ENCODE measurements at places on chromosomes 3 and 15. TPM values are rescaled to one million over a fixed set of nuclear protein-coding genes. Genes with fewer than 3 reads are reported as not detected.

- no peak for DNase-seq
These were observed 3.7 kb downstream of the GRAMD2A start for GRCh38 chr15:72193836-72194396.

DNA sequence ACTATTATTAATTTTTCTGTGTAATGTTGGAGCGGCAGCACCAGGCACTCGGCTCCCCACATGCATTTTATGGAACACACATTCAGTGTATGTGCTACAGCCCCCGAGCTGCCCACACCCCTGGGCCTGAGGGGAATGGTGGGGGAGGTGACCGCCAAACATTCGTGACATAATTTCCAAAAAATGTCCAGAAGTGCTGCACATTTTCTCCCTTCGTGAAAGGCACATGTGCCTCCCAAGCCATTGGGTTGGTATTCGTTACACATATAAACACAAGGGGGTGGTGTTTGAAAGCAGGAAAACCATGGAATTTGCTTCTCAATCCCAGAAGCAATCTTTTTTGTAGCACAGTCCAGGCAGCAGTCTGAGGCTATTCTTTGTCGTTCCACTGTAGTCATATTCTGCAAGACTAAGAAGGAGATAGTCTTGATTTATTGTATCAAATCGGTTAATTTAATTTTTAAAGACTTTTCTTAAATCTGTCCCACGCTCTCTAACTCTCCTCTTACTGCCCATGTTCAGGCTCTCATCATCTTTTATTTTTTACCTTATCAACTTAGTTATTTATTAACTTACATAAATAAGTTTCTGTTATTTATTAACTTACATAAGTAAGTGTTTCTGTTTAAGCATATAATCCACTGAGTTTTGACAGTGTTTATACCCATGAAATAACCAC is 39.2 kb upstream of the POLR2M start:
- peak; percentile 51 for DNase-seq

- DNase-seq, result peak; percentile 65
These were observed 39.7 kb upstream of the VEPH1 start for GRCh38 chr3:157542711-157543500.

GRCh38 chr15:88803241-88803919 is at the start of gene ACAN:
Gene ACAN, plus strand, starts transcription at chr15:88803436. Its CDS starts 32,771 bp downstream, at chr15:88836207.
- peak; percentile 34 for DNase-seq

DNA sequence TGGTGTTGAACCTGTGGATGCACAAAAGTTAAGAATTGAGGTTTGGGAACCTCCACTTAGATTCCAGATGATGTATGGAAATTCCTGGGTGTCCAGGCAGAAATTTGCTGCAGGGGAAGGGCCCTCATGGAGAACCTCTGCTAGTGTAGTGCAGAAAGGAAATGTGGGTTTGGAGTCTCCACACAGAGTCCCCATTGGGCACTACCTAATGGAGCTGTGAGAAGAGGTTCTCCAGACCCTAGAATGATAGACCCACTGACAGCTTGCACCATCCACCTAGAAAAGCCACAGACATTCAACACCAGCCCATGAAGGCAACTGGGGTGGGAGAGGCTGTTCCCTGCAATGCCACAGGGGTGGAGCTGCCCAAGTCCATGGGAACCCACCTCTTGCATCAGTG is 1032.8 kb upstream of the EPHA6 start:
- no peak for DNase-seq

GRCh38 chr3:173066044-173067004 is 74.7 kb downstream of the SPATA16 start:
- peak; percentile 40 for DNase-seq

- DNase-seq, result no peak
These were observed 103.1 kb downstream of the CNTN6 start for GRCh38 chr3:1195947-1196346.

DNA sequence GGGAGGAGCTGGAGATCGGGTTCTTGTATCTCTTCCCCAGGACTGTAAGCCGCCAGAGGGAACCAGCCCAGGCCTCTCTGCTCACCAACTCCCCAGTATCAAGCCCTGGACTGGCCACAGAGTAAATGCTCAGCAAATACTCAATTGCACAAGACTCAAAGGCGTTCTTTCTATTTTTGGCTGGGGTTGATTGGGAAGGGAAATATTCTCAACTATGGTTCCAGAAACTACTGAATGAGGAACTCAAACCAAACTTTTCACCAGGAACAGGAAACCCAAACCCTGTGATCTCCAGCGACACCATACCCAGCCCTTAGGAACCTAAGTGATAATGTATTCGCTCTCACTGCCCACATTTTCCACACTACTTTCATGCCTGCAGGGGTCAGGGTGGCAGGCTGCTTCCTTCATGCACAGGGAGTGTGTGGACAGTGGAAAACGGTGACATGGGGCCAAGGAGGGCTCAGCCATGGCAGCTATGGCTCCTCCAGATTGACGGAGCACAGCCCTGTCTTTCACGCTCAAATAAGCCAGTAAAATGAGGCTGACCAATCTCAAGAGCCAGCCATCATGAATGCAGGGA is 124.7 kb upstream of the RAD18 start:
- DNase-seq, result no peak

DNA sequence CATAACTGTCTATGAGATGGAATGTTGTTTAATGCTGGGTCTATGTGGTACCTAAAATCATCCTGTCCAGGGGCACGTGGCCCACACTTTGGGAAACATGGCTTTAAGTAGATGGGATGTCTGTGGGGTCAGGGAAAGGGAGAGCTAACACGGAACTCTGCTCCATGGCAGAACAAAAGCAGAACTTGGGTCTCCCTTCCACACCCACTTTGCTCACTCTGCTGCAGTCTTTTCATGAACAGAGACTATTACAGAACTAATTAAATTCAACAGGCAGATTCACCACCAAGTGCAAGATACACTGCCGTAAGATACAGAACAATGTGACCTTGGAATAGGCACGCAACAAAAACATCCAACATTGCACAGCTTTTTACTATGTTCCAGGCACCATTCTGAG is 28.2 kb downstream of the POPDC2 start:
- DNase-seq, result no peak

GRCh38 chr3:43095370-43095769 is 10.5 kb downstream of the POMGNT2 start:
- DNase-seq, result peak; percentile 38

DNA sequence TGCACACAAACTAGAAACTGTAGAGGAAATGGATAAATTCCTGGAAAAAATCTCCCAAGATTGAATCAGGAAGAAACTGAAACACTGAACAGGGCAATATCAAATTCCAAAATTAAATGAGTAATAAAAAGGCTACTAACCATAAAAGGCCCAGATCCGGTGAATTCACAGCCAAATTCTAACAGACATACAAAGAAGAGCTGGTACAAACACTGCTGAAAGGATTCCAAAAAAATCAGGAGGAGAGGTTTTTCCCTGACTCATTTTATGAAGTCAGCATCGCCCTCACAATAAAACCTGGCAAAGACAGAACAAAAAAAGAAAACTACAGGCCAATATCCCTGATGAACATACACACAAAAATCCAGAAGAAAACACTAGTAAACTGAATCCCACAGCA is 462.4 kb upstream of the THBS1 start:
- DNase-seq, result peak; percentile 81

Gene IGF1R
- polyA plus RNA-seq, result 17.8 TPM

Gene ANKUB1
- polyA plus RNA-seq, result 0.32 TPM

Gene CACNA2D3
- 2.7 TPM for polyA plus RNA-seq

Gene PGBD4
- polyA plus RNA-seq, result 2.0 TPM

Gene PRICKLE2
- polyA plus RNA-seq, result 8.0 TPM
